ENCODE measurements at places on chromosomes 3 and 15. TPM values are rescaled to one million over a fixed set of nuclear protein-coding genes. Genes with fewer than 3 reads are reported as not detected.

Gene IL20RB
- 0.58 TPM for total RNA-seq

DNA sequence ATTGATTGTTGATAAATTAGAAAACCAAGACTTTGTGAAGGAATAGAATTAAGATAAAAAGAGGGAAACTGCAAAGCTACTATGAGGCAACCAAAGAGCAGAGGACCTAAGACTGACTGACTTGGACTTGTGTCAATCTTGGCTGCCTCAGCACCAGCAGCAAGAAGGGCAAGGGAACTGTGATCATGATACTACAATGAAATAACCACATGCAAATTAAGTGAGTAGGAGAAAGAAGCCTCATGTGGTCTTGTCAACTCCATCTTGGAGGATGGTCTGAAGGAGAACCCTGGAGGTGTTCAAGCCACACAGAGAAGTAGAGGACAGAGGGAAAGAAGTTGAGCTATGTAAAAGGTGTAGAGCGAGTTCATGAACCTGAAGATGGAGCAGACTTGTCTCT, 47.3 kb upstream of the THRB start:
- DNase-seq, result no peak

DNA sequence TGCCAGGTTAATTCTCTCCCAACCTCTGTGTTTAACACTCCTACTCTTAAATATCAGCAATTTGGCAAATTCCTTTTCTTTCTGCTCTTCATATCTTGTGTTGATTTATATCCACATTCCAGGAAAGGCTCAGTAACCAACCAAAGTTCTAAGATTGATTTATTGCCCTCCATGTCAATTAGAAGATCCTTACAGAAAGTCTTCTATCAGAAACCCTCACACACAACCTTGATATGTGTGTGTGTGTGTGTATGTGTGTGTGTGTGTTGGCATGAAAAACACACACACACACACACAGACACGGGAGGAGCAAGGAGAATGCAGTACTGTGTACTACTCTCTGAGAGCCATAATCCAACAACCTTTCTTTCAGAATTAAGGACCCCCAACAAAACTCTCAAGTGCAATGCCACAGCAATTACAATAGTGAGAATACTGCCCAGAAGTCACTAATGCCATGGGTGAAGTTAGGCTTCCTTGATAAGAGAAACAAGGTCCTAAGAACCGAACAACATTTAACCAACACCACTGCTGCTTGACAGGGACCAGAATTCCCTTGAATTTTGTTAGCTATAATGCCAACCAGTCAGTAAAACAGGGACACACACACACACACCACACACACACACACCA, 1.1 kb downstream of the LSAMP start:
- no peak for DNase-seq

DNA sequence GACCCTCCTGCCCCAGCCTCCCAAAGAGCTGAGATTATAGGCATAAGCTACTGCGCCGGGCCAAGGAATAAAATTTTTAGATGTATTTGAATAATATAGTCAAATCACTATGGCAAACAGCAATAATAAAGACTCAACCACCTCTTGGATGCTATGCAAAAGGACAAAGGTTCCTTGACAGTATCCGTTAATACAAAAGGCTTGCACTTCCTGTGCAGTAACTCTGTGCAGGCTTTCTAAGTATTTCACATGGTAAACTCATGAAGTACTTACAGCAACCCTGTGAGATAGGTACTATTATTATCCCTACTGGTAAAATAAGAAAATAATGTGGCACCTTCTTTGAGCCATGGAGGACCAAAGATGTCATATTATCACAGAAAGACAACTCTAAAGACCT, 86.8 kb downstream of the SHQ1 start:
- no peak for DNase-seq

Gene RPL35A
- total RNA-seq, result 1,469 TPM

DNA sequence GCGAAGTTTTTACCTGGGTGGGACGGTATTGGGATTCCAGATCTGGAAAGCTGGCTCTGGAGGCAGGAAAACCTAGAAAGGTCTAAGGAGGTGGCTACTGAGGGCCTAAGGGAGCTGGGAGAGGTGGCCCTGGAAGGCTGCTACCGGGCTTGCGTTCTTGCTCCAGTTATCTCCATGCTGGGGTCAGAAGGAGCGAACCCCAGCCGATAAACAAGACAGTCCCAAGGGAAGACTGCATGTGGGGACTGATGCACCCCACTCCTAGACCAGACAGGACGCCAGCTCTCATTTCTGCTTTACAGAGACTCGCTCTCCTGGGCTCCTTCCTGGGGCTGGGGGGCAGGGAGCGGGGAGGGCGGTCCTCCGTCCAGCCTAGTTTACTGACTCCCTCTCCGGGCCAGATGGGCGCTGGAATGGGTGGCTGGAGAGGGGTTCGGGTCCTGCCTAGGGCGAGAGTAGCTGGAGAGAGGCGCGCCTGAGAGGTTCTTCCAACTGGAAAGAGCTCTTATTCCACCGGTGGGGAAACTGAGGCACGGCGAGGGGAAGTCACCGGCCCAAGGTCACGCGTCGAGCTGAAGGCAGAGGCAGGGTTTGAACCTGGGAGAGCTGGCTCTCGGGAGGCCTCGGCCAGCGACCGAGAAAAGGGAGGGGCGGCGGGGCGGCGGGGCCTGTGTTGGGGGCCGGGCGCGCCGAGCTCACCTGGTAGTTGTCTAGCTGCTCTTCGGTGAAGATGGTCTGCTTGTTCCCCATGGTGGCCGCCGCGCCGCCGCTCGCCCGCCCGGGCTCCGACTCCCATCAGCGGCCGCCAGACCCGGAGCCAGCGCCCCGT, 565 bp downstream of the CIB2 start:
- no peak for DNase-seq

- DNase-seq, result no peak
Observed at GRCh38 chr15:42705336-42705735, 31.6 kb downstream of the CDAN1 start.

- DNase-seq, result no peak
Observed at GRCh38 chr3:35864871-35865270, 225.5 kb downstream of the ARPP21 start.

DNA sequence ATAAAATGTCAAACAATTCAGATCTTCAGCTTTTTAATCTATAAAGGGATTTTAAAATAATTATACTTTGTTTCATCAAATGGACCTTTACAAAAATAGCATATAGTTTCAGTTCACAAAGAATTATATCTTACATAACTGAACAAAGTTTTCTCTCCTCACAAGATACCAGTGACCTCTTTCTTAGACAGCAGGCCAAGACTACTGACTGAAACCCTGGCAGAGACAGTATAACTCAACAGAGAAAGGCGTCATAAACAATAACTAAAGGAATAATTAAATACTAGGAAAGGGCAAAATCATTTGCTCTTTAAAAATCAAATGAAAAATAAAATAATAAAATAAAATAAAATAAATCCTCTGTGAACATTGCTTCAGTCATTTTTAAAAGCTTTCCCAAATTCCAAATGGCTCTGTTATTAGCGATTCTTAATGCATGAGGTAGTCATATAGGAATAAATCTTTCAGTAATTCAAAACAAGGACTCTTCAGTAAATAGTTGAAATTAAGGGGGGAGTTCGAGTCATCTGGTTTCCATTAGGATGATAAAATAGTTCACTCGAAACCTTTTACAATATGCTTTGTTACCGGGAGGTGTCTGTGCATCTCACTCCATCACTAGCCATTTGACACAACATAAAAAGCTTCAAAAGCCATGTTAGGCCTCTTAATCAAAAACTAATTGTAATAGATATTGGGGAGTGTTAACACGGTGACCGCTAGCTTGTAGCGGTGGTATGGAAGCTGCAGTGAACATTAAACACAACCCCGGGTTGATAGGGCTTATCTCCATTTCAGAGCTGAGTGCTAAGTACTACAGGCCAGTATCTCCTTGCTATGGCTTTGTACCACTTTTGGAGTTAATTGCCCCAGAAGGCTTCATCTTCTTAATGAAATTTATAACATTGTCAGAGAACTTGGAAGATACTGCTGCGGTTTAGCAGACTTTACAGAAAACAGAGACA, 142.9 kb upstream of the NR2F2 start:
- DNase-seq, result no peak

- no peak for DNase-seq
Observed at GRCh38 chr3:66452303-66453011, 48.4 kb downstream of the LRIG1 start.

Gene ZNF385D
- total RNA-seq, result not detected

Gene CASR
- total RNA-seq, result 0.13 TPM

Gene CGNL1
- total RNA-seq, result 0.10 TPM

DNA sequence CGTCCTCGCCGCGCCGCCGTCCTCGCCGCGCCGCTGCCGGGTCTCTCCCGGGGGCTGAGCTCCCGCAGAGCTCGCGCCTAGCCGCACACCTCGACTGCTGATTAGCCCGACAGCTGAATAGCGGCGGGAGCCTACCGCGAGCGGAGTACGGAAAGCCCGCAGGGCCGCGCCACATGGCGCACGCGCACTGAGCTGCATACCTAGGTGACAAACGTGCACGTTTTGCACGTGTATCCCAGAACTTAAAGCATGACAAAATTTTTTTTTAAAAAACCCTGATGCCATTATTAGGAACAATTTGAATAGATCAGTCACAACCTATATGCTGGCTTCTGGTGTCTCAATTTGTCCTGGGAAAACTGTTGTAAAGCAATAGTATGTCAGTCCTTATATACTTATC, at the start of gene GOLGA8A:
Gene GOLGA8A, minus strand, starts transcription at position 122 of the 400 bp plus-strand sequence. CDS start 48,117 bp downstream, outside the sequence.
- DNase-seq, result peak; percentile 74

DNA sequence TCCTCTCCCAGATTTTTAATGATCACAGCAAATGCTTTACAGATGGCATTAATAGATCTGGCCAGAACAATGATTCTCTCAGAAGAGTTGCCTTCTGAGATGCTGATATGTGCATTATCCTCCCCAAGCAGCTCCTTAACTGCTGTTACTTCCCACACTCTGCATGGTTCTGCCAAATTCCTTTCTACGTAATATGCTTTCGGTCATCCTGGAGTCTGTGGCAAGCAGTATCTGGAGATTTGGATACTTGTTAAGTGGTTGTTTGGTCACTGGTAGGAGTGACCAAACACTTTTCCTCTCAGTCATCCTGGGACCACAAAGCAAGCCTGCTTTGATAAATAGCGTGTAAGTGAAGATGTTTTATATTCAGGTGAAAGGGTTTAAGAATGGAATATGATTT, 71.1 kb upstream of the CCNL1 start:
- no peak for DNase-seq

GRCh38 chr3:151426341-151426657, 34.6 kb downstream of the IGSF10 start:
- DNase-seq, result peak; percentile 9

Gene INSYN1
- total RNA-seq, result not detected

GRCh38 chr3:112333381-112334317, 693 bp downstream of the CD200 start:
- no peak for DNase-seq

Gene KCNMB3
- total RNA-seq, result 1.7 TPM

Gene GOLGA6A
- total RNA-seq, result not detected

- no peak for DNase-seq
Observed at GRCh38 chr15:80152896-80153876, at the start of gene FAH. Gene FAH, plus strand, starts transcription at chr15:80152999. Its CDS starts 56 bp downstream, at chr15:80153055.

GRCh38 chr3:147651107-147651778, 242.1 kb downstream of the ZIC1 start:
- no peak for DNase-seq

DNA sequence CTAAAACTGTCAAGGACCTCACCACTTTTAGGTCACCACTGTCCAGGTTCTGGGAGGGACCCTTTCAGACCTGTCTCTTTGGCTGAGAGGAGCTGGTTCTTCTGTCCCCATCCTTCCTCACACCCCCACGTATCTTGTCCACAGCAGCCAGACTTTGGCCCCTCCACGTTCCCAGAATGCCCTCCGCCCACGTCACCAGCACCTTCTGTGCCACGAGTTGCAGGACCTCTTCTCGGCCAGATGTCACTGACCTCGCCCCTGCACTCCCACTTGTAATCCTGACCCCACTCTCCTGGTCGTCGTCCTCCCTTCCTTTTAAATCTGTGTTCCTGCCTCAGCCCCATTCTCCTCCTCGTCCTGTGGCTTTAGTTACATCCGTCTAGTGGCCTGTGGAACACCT, 22.6 kb upstream of the SEC13 start:
- DNase-seq, result no peak

Gene GOLGA6L9
- total RNA-seq, result 1.3 TPM

- DNase-seq, result no peak
Observed at GRCh38 chr15:75570126-75570845, 8.8 kb downstream of the PTPN9 start.

Gene CNTN3
- not detected for total RNA-seq

Gene SLC2A2
- 0.19 TPM for total RNA-seq

- DNase-seq, result no peak
Observed at GRCh38 chr15:36278219-36278618, 301.2 kb upstream of the CDIN1 start.

DNA sequence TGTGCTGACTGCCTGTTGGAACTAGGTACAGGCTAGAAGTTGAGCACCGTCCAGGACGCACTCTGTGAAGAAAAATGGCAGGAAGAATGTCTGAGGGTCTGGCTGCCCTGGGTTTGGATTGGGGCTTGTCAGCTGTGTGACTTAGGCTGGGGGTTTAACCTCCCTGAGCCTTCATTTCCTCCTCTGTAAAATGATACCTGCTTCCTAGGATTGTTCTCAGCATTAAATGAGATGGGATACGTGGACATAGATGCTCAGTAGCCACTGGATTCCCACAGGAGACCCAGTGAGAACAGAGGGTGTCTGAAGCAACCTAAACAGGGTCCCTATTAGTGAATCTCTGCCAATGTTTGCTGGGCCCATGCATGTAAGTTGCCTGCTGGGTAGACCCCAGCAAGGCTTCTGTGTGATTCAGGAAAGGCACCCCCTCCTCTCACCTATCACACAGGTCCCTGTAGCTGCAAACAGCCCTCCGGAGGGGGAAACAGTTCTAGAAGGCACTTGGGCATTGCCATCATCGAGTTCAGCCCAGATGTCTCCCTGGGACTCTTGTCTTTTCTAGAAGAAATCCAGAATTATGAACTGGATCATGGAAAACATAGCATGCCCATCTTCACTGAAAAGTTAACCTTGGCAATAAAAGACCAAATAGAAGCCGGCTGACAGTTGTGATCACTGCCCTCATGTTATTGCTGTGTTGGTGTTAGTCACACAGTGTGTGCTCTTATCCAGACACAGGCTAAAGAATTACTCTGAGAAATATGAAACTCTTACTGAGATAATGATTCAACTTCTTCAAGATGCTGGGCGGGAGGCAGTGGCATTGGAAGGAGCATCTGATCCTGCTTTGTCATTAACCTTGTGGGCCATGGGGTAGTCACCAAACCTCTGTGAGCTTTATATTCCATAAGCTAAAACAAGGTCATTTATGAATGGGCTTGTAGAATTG, 64.5 kb downstream of the SMAD6 start:
- DNase-seq, result no peak

DNA sequence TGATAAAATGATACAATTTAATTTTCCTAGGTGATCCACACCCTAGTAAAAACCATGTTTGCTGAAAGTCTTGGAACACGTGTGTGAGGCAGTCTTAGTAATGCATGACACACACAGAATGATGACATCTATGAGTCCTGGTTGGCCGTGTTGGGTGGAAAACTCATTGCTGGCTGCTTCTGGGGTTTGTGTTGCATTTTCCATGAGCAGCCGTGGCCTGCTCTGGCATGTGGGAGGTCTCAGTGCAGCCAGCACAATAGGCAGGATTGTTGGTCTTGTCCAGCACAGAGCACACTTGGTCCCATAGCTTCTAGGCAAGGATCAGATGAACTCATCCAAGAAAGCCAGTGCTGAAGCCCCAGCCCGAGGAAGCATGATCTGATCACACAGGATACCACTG, 172.8 kb upstream of the UBE3A start:
- DNase-seq, result no peak
